ENCODE measurements at places on chromosomes 1 and 21.

GRCh38 chr21:36743008-36743407, 44.1 kb downstream of the SIM2 start:
- DNase-seq, result no peak

GRCh38 chr21:37561941-37562919, 195.7 kb downstream of the DYRK1A start:
- DNase-seq, result no peak

- DNase-seq, result no peak
Observed at GRCh38 chr1:84436876-84437655, 38.8 kb downstream of the DNASE2B start.

DNA sequence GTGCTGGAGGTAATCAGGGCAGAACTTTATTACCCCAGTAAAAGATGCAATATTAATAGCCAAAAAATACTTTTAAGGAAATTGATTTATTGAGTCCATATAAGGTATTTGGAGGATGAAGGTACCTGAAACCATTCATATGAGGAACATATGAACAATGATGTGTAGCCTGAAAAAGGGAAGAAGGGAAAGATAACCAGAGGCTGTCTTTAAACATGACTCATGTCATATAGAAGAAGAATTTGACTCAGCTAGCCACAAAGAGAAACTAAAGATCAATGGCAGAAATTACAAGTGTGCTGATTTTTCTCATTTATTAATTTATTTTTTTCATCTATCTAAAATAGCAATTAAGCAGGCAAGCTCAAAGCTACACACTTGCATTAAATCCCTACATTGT, 136.2 kb upstream of the DUSP10 start:
- DNase-seq, result no peak

- no peak for DNase-seq
Observed at GRCh38 chr1:86942042-86942441, 27.6 kb downstream of the HS2ST1 start.

DNA sequence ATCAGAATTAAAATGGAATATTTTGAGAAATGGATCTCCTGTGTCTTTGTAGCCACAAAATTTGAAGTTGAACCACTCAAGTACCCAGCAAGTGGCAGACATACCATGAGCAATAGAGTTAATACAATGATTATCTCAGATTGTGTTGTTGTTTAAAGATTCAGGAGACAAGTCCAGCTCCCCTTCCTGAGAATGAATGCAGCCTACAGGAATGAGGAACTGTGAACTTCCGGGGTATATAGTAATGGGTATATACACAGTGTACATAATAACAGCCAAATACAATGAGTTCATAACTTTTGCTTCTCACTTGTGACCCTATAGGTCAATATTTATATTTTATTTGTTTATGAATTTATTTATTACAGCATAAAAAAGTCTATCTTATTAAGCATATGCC, 445.0 kb downstream of the SETD4 start:
- no peak for DNase-seq

DNA sequence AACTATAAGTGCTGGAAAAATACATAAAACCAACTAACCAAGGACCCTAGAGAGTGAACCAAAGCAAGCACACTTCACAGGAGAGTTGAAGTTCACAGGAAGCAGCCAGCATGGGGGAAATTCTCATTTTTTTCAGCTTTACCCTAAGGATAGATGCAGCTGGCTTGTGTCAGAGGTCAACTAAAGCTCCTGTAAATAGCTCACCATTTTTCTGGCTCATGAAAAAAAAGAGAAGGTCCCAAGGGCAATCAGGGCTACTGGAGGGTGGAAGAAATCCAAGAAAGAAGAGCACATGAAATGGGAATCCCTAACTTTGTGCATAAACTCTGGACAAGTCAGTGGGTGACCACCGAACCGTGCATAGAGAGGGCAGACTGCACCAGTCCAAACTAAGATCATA, 58.3 kb downstream of the KCNJ15 start:
- DNase-seq, result no peak

GRCh38 chr1:243455760-243456651, 200.2 kb downstream of the SDCCAG8 start:
- no peak for DNase-seq

- DNase-seq, result no peak
Observed at GRCh38 chr1:245260110-245260882, 105.5 kb downstream of the KIF26B start.

GRCh38 chr1:151581921-151582320, 29.9 kb upstream of the SNX27 start:
- no peak for DNase-seq

DNA sequence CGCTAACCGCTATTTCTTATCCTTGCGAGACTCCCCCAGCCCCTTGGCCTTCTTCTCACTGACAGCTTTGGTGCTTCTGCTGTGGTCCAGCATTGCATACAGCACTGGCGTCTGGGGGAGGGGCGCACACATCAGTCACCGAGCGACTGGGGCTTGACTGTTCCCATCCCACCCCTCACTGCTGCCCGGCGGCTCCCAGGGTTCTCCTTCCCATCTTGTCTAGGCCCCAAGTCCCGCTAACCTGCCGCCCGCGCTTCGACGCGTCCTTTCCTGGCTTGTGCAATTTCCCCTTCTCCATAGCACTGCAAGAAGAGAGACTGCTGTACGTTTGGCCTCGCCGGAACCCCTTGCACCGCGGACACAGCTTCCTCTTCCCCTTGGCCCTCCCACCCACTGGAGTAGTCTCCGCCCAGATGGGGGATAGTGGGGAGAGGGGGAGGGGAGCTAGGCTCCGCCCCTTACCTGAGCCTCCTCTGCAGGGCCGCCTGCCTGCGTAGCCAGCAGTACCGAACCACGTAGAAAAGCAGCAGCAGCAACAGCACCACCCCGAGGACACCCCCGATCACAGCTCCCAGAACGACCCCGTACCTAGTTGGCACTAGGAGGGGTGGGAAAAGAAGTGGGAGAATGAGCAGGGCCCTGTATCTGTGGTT, 3.8 kb downstream of the MPZ start:
- DNase-seq, result peak; percentile 72

DNA sequence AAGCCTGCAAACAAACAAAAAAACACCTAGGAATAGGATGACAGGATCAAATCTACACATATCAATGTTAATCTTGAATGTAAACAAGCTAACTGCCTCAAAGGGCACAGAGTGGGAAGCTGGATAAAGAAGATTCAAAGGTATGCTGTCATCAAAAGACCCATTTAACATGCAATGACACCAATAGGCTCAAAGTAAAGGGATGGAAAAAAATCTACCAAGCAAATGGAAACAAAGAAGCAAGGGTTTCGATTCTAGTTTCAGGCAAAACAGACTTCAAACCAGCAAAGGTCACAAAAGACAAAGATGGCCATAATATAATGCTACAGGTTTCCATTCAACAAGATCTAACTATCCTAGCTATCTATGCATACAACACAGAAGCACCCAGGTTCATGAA, 16.2 kb upstream of the OR2T10 start:
- DNase-seq, result no peak

DNA sequence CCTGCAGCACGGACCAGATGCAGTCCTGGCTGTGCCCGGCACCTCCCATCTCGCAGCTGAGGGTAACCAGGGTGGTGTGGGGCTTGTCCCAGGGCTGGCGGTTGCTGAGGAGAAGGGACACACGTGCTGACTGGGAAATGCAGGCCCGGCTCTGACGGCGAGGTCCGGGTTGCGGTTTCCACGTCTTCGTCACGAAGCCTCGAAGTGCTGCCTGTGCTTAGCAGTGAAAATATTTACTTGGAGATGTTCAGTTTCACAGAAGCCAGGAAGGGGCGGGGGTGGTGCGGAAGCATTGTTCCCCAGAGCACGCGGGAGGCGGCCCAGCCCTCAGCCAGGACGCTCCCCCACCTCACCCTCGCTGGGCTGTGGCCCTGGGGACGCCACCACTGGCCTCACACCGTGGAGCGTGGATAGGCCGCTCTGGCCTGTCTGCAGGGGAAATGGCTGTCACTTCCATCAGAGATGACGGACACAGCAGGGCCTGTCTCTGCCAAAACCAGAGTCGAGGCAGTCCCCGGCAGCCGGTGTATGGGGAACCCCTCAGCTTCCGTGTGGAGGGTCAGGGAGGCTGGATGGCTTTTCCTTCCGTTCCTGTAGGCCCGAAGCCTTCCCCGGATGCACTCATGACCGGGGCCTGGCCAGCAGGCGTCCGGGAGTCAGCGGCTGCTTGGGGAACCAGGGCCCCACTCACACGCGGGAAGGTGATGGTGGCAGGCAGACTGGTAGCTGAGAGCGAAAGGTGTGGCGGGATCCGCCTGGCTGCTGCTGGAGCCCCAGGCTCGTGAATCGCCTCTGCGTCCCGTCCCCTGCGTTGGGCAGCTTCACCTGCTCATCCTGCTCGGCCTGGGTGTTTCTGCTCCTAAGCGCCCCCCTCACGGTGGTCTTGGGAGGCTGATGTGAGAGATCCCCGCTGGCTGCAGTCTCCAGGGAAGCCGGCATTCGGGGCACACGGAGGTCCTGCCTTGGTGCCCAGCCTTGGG, 14.7 kb upstream of the POFUT2 start:
- DNase-seq, result no peak

GRCh38 chr1:156796340-156797097, 20.1 kb downstream of the SH2D2A start:
- no peak for DNase-seq

GRCh38 chr1:1371746-1372711, 3.0 kb downstream of the AURKAIP1 start:
- no peak for DNase-seq

DNA sequence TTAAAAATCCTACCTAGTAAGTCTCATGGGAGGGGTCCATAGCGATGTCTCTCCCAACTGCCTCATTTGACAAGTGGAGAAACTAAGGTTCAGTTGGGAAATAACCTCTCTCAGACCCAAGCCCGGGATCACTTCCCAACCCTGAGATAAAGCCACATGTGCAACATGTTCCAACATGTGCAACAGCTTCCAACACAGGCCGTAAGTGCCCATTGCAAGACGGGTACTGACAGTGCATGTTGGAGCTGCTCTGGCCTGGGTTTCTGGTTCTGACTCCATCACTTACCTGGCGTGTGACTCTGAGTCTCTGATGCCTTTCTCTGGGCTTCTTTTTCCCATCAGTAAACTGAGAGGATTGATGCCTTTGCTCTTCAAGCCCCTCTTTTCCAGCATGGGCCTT, 38.0 kb upstream of the FOXO6 start:
- no peak for DNase-seq

DNA sequence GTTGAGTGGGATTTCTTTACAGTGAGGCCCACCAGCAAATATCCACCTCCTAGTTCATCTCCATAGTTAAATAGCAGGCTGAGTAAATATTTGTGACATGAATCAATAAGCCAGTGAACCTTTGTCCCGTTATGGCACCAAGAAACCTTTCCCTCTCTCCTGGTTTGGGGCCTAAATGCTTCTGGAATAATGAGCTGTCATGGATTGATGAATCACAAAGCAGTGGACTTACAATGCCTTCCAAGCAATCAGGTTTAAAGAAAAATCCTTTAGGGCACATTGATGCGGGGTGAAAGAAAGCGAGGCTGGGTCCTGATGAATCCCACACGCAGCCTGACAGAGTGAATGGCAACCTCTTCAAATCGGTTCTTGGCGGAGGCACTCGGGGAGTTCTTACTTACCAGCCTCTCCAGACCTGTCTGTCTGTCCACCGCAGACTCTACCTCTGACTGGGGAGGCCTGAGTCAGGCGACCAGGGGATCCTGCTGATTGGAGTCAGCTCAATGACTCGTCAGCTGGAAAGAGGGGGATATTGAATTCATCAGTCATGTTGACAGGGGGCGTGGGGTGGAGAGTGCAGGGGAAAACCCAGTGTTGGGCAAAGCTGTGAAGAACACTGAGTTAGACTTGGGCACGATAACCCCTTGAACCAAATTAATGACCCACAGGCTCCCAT, 247.3 kb downstream of the PLPP3 start:
- no peak for DNase-seq

GRCh38 chr1:147505568-147505967, 35.7 kb upstream of the BCL9 start:
- DNase-seq, result no peak

DNA sequence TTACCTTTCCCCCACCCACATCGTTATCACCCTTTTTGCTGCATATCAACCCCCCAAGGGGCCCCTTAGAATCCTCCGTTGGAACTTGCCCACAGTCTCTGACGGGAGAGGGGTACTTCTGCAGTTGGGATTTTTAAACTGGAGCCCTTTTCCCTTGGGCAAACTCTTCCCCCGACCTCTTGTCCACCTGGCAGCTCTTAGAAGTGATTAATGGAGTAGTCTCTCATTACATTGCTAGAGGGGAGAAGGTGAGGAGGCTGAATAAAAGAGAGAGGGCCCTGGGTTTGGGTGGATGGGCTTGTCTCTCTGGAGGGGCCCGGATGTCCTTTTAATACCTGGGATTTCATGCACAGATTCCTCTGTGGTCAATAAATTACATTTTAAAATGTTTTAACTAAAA, 27.2 kb upstream of the TSPAN2 start:
- no peak for DNase-seq

- no peak for DNase-seq
Observed at GRCh38 chr1:218817071-218817470, 356.6 kb upstream of the LYPLAL1 start.

DNA sequence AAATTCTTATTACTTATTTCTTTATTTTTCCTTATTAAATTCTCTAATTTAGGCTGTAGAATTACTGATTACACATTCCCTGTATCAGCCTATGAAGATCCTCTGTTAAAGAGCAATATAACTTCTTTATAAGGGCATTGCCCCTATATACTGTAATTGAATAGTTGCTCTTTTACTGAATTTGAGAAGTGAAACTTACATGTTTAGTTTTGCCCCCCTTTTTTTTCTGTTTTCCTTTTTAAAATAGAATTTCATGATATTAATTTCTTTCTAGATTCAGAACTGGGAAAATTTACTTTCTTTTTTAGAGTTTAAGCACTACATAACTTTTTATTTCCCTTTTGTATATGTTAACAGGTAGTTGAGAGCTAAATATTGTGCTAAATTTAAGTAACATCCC, 29.5 kb upstream of the PGM1 start:
- DNase-seq, result no peak

DNA sequence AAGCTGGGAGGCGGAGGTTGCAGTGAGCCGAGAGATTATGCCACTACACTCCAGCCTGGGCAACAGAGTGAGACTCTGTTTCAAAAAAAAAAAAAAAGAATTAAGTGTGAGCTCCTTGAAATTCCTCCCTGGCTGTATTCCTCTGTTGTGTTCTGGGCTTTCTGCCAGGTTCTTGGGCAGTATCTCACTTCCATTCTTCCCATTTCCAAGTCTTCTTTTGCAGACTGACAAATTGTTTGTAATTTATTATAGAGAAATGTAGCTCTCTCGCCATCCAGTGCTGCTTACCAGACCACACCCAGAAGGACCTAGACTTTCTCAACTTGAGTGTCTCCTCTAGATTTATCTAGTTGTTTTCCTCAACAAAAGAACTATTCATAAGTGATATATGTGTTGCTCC, 105.0 kb upstream of the ADGRL2 start:
- no peak for DNase-seq

GRCh38 chr21:33751120-33751519, 108.8 kb downstream of the ITSN1 start:
- DNase-seq, result no peak

GRCh38 chr1:96596226-96596922, 125.2 kb upstream of the PTBP2 start:
- no peak for DNase-seq

GRCh38 chr1:89758156-89758555, 62.7 kb upstream of the LRRC8D start:
- no peak for DNase-seq
